ENCODE measurements at places on chromosomes 7 and 10. TPM values are rescaled to one million over a fixed set of nuclear protein-coding genes. Genes with fewer than 3 reads are reported as not detected.

OR9A2 gene
- not detected for total RNA-seq

DNA sequence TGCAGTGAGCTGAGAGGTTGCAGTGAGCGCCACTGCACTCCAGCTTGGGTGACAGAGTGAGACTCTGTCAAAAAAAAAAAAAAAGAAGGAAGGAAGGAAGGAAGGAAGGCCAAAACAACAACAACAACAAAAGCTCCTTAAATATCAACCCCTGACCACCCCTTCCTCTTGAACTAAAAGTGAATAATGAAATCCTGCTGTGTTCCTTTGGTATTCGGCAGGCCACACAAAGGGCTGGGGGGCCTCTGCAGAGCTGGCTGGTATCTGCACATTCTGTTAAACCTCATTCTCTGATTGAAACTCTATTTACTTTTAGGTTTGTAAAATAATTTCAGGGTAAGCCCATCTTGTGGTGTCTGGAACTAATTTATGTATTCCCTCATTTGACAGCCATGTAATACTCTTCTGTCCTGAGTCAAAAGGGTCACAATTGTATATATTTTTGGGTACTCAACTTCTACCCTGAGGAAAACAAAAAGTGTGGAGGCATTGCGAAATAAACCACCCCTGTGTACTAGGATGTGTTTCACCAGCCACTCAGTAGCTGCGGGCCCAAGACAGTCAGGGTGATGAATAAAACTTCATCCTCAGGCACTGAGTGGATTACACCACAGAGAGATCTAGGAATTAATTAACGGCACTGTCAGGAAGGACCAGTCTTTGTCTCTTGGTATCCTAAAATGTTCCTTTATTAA is 446.4 kb upstream of the PFKP start:
- no peak for DNase-seq
- no peaks in the 10 kb centered on the region for H3K36me3 ChIP-seq
- H3K27me3 ChIP-seq, result no peaks in the 10 kb centered on the region
- H3K27ac ChIP-seq, result no peak overlapping the region

SAMD9L gene
- 8.7 TPM for total RNA-seq

GRCh38 chr7:2926120-2926895 is 82.2 kb upstream of the GNA12 start:
- H3K4me3 ChIP-seq, result no peak overlapping the region
- no peak for DNase-seq
- no peak overlapping the region for H3K27ac ChIP-seq
- H3K4me1 ChIP-seq, result peaks cover 12% of the 10 kb centered on the region

DNA sequence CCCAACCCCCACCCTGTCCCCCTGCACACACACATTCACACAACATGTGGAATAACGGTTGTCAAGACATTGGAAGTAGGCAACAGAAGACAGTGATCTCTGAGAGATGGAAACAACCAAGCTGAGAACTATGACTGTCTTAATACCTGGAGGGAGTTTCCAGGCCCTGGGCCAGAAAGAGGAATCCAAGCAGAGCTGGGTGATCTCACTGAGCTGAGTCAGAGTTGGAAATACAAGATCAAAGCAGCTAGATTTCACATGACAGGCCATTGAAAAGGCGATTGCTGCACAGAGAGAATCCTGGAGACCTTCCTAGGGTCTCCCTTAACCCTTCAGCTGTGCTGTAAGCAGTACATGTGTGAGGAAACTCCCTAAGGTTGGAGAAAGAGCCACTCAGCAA is 165.8 kb upstream of the PRSS1 start:
- no peaks in the 10 kb centered on the region for H3K4me1 ChIP-seq
- H3K4me3 ChIP-seq, result no peak overlapping the region
- no peak overlapping the region for H3K27ac ChIP-seq

GRCh38 chr10:86757113-86757972 is 924 bp downstream of the BMPR1A start:
- H3K36me3 ChIP-seq, result no peaks in the 10 kb centered on the region
- peak; percentile 74 for DNase-seq
- peaks cover 11% of the 10 kb centered on the region for H3K4me1 ChIP-seq
- H3K27me3 ChIP-seq, result no peaks in the 10 kb centered on the region
- peak overlapping the region; percentile 96 for H3K27ac ChIP-seq

Data from ovary (tissue), 10 donors.